Left ventricle myocardium superior (tissue), 1 donor: ENCODE measurements at places on chromosomes 2 and 18.

GRCh38 chr2:120769787-120770120 is 34.1 kb downstream of the GLI2 start:
- no peak for DNase-seq

GRCh38 chr18:32877371-32877770 is 104.5 kb upstream of the KLHL14 start:
- no peak for DNase-seq

DNA sequence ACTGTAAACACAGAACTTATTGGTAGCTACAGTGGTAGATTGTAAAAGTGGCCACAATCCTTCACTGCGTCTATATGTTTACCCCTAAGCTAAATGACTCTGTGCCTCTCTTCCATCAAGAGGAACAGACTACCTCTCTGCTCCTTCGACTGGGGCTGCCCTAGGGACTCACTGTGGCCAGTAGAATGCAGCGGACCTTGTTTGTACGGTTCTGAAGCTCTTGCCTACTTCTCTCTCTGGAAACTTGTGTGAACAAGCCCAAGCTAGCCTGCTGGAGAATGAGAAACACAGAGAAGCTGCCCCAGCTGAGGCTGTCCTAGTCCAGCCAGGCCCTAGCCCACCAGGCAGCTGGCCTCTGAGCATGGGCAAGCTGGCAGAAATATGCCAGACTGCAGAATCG is 140.8 kb upstream of the SLC1A4 start:
- no peak for DNase-seq

GRCh38 chr2:239679755-239680154 is 278.9 kb upstream of the HDAC4 start:
- DNase-seq = no peak

GRCh38 chr2:96164459-96165184 is 19.4 kb upstream of the DUSP2 start:
- no peak for DNase-seq

GRCh38 chr18:5627776-5628511 is 84.1 kb upstream of the EPB41L3 start:
- peak; percentile 69 for DNase-seq

GRCh38 chr2:101518578-101519492 is 43.9 kb upstream of the RFX8 start:
- DNase-seq = peak; percentile 59

DNA sequence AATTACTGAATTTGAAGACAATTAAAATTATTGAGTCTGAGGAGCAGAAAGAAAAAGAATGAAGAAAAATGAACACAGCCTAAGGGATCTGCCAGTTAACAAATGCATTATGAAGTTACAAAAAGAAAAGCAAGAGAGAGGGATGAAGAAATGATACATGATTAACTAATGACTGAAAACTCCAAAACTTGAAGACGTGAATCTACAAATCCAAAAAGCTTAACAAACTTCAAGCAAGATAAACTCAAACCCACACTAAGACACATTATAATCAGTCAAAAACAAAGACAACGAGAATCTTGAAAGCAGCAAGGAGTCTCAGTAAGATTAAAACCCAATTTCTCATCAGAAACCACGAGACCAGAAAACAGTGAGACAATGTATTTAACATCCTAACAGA is 15.6 kb downstream of the RPRD1A start:
- no peak for DNase-seq

DNA sequence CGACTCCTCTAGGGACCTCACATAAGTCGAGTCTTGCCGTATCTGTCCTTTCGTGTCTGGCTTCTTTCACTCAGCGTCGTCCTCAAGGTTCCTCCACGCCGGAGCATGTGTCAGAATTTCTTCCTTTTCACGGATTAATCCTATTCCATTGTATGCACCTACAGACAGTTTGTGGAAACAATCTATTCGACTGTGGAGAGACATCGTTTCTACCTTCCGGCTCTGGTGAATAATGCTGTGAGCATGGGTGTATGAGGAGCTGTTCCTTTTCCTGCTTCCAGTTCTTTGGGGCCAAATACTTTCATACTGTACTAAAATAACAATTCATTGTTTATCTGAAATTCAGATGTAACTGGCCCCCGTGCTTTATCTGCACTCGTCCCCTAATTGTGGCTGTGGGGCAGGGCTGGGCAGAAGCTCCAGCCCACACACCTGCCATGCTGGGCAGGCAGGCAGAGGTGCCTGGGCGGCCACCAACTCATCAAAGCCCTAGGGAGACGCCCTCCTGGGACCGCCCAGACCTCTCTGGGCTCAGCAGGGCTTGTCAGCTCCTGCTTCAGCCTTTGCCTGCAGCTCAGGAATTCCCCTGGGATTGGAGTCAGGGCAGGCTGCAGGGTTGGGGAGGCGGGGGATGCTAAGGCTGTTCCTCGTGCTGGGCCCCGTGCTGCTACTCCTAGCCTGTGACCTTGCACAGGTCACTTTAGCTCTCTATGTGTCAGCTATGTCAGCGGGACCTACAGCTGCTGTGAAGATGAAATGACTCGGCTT is 14.5 kb downstream of the GPC1 start:
- peak; percentile 31 for DNase-seq

GRCh38 chr2:64244037-64244416 is 99.8 kb upstream of the PELI1 start:
- DNase-seq = no peak

- no peak for DNase-seq
These were observed 192.9 kb downstream of the INHBB start for GRCh38 chr2:120538691-120539423.

GRCh38 chr2:106781196-106781595 is 104.8 kb downstream of the ST6GAL2 start:
- DNase-seq = no peak

DNA sequence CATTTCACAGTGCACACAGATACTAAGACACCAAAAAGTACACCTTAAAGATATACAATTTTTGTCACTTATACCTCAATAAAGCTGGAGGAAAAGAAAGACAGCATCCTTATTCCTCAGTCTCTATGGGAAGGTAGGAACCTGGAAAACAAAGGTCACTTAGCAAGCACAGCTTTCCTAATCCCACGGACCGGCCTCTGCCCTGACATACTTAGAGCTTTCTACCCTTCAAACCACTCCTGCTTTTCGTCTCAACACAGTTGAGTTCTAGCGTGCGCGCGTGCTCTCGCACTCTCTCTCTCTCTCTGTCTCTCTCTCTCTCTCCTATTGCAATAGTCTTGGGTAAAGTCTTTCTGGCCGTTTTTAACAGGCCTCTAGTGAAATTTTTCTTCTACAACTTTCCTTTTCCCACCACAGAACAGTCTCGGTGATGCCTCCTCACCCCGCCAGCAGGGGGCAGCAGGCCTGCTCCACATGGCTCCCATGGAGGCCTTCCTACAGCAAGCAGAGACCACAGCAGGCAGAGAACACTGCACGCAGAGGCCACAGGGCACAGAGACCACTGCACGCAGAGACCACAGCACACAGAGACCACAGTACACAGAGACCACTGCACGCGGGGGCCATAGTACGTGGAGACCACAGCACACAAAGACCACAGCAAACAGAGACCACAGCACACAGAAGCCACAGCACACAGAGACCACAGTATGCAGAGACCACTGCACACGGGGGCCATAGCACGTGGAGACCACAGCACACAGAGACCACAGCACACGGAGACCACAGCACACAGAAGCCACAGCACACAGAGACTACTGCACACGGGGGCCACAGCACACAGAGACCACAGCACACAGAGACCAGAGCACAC is 106.9 kb downstream of the FBXO15 start:
- DNase-seq = peak; percentile 39

GRCh38 chr18:47204908-47205522 is 28.9 kb upstream of the IER3IP1 start:
- no peak for DNase-seq

GRCh38 chr2:181047829-181048228 is 67.4 kb downstream of the UBE2E3 start:
- DNase-seq = no peak

DNA sequence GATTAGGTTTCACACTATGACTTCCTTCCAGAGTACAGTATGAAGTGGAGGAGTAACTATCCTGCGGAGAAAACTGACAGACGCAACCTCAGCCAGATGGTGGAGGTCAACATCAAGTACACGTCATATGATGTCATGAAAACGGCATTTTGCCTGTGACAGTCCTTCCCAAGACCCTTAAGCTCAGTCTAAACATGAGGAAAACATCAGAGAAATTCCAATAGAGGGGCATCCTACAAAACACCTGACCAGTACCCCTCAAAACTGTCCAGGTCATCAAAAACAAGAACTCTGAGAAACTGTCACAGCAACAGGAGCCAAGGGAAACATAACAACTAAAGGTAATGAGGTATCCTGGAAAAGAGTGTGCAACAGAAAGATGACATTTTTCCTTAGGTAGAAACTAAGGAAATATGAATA is 1.7 kb downstream of the RNU4ATAC start:
- DNase-seq = no peak

DNA sequence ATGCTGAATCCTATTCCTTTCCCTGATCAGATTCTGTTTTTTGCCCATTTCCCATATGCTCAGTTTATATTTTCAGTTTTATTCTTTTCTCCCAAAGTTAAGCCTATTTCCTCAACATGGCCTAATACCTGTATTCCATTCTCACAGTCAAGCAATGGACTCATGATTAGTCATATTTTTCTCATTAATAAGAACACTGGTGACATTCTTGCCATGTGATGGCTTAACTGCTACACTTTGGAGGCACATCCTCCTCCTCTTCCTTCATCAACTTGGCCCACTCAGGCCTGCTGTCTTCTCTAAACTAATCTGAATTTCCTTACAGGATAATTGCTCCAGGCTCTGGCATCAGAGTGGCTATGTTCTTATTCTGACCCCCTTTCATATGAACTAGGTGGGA is 679.2 kb downstream of the NYAP2 start:
- no peak for DNase-seq

DNA sequence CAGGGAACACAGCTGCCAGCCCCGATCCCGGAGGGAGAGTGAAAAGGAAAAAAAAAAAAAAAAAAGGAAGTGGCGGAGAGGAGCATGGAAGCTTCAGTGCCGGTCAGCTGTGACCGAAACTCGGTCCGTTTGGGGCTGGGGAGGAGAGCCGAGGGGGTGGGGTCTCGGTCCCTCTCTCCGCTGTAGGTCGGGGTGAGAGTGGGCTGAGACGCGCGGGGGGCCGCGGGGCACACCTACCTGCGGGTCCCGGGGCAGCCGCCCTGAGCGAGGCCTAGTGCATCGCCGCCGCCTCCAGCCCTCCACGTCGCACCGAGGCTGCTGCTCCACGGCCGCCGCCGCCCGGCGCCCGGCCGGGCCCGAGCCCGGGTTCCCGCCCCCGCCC is 536 bp downstream of the VPS54 start:
- DNase-seq = no peak

- DNase-seq = peak; percentile 79
These were observed at the start of gene TCF4 for GRCh38 chr18:55588111-55588869. TCF4 (minus strand) TSS chr18:55588192; CDS start chr18:55587116, 1,076 bp downstream.

DNA sequence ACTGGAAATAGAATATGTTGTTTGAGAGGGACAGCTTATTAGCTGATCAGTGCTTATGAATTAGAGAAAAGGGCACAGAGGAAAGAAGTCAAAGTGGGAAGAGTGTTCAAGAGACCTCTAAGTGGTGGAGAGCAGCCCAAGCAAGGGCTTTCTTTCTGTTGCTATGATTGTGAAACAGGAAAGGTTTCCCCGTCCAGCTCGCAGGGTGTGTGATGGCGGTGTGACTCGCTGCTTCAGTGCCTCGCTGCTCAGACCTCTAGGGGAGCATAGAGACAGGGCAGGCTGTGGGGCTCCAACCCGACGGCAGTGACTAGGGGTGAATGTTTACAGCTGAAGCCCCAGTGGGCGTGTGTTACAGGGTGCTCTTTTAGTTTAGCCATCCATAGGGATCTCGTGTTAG is 166.5 kb upstream of the COPS8 start:
- no peak for DNase-seq

DNA sequence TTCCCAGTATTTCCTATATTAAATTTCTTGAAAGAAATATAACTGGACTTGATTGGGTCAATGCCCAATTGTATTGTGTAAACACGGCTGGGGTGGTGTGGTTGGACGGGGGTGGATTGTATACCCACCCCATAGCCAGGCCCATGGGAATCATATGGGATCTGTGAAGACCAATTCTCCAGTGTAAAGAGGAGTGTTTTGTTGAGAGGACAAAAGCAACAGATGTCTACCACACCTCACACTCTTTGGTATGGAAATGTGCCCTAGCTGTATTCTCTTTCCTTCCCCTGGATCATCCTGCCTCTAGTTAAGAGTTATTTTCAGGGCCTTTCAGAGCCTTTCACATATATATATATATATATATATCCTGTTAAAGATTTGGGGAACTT is 57.5 kb upstream of the TGIF1 start:
- no peak for DNase-seq

DNA sequence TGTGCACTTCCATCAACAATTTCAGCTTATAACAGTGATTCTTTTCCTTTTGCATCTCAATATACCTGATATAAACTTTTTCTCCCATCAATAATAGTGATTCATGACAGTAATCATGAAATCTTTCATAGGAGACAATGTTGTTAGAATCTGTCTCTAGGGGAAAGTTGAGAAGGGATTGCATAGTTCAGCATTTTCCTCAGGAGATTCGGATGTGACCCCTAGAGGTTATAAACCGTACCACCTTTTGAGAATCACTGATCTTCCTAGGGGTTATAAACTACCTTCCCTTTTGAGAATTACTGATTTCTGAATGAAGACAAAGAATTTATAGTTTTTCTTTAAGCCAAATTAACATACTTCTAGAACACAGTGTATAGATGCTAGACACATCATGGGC is 53.0 kb upstream of the GALNT3 start:
- DNase-seq = no peak

DNA sequence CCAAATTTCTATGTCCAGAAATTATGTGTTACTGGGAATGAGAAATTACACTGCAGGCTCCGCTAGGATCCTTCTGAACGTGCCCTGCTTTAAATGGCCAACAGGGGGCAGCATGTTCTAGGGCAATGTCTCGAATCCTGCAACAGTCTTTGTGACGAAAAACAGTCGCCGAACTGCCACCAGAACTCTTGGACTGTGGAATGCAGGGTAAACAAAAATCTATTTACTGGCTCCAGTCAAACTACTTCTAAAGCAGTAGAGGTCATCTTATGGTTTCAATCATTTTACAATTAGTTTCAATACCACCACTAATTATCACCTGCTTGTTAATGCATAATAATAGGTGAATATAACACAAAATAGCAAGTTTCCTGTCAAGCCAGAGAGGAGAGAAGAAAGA is 9.8 kb upstream of the ZNF397 start:
- DNase-seq = peak; percentile 78

DNA sequence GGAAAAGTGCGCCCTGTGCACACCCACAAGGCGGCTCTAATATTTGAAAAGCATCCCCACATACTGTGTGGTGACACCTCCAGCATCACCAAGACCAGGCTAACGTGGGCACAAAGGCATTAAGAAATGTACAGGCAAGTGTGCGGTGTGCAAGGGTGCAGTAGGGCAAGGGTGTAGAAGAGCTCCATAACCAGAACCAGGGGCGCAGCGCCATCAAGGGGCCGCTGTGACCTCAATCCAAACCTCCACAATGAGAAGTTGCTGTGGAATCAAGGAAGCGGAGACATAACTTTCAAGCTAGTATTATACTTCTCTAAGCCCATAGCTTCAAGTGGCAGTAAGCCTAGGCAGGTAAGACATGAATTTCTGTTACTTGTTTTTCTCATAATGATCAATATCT is 13.0 kb downstream of the L3MBTL4 start:
- DNase-seq = peak; percentile 34
